ENCODE measurements at places on chromosomes 12 and 14.

DNA sequence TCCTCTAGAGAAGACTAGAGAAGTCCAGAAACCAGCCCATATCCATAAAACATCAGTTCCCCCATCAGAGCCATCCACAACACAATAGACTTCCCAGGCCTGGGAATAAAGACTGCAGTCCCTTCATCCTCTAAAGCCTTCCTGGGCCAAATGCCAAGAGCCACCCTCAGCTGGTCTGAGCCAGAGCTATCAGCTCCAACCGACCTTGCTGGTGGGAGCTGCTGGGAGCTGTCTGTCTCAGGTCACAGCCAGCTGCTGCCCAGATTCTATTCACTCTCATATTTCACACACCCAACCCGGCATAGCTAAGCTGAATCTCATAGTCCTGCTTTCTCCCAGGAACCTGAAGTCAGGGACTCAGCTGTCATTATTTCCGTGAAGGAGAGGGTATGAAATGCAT is 10.9 kb upstream of the TFCP2 start:
- no peak for DNase-seq

DNA sequence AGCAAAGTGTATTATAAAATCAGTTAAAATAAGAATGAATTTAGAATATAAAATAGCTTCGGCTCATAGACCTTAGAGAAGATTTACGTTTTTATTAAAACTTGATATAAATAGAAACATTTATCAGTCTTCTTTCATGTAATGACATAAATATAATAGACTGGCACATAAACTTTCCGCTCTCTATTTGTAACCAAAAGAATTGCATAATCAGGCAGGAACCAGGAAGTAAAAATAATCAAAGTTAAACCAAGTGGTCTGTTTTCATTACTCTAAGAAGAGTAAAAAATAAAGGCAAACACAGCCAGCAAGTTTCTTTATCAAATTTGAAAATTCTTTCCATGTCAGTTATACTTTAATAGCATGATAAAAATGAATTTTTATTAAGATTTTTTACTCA is 46.3 kb upstream of the ATP2A2 start:
- no peak for DNase-seq

GRCh38 chr14:36660736-36661505 is 739 bp upstream of the PAX9 start:
- DNase-seq: no peak

- no peak for DNase-seq
Measured at GRCh38 chr12:19036673-19037357, 92.7 kb upstream of the PLEKHA5 start.

- no peak for DNase-seq
Measured at GRCh38 chr12:70691018-70691672, 53.9 kb upstream of the PTPRB start.

- DNase-seq: no peak
Measured at GRCh38 chr14:53510281-53510912, 357.3 kb upstream of the DDHD1 start.

DNA sequence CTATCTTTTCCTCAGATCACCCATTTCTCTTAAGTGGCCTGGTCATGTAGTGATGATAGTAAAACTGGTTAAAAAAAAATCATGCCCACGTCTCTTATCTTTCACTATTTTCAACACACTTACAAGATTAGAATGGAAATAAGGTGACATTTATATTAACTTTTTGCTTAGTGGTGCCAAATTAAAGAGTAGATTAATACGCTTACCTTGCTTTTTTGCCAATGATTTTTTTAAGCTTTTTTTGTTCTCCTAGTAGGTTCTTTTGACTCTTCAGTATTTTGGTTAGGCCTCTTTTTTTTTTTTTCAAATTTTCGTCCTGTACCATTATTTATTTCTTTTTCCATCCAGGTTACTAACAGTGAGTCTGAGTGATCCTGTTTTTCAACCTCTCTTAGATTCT is 147.9 kb downstream of the PTCSC3 start:
- DNase-seq: no peak

DNA sequence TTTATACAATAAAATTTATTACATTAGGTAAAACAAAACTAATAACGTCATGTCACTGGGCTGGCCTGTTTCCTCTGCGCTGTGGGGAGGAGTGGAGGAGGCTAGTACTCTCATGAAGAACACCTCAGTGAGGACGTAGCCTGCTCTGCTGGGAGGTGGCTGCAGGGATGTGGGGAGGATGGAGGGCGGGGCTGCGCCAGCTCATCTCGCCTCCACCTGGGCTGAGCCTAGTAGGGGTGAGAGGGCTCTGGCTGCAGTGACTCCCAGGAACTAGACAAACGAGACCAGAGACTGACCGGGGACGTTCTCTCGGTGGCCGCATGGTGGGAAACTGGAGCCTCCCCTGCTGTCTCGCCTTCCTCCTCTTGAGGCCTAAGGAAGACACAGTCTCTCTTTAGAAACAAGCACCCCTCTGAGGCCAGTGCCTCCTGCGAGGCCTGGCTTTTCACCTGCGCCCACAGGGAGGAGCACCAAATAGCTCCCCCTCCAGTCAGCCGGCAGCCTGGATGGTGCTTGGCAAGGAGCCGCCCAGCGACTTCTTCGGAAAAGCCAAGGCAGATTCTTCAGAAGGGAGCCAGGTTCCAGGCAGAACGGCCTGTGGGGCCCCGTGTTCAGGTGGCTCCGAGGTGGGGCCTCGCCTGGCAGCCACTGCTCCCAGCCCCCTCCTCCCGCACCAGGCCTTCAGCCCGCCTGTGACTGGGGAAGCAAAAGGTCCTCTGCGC is 62.4 kb downstream of the PLEKHG3 start:
- no peak for DNase-seq

DNA sequence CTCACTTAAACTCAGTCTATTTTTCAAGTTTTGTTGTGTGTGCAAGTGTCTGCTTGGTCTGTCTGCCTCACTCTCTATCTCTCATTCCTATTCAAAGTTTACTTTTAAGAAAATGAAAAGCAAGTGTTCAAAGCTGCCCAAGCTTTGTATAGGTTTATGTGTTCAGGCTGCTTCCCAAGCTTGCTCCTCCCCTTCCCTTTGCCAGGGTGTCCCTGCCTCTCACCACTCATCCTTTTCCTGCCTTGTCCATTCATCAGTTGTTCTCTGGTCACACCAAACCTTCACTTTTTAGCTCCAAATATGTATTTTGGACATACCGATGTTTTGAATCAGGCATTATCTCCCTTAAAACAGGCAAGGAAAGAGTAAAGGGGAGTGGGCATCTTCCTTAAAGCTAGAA is 41.3 kb downstream of the STK38L start:
- no peak for DNase-seq

GRCh38 chr12:7161811-7162210 is 27.7 kb upstream of the PEX5 start:
- DNase-seq: no peak

GRCh38 chr12:64218597-64218996 is 3.5 kb downstream of the KICS2 start:
- DNase-seq: no peak

- DNase-seq: no peak
Measured at GRCh38 chr12:11171969-11172675, 1.1 kb downstream of the SMIM10L1 start.

DNA sequence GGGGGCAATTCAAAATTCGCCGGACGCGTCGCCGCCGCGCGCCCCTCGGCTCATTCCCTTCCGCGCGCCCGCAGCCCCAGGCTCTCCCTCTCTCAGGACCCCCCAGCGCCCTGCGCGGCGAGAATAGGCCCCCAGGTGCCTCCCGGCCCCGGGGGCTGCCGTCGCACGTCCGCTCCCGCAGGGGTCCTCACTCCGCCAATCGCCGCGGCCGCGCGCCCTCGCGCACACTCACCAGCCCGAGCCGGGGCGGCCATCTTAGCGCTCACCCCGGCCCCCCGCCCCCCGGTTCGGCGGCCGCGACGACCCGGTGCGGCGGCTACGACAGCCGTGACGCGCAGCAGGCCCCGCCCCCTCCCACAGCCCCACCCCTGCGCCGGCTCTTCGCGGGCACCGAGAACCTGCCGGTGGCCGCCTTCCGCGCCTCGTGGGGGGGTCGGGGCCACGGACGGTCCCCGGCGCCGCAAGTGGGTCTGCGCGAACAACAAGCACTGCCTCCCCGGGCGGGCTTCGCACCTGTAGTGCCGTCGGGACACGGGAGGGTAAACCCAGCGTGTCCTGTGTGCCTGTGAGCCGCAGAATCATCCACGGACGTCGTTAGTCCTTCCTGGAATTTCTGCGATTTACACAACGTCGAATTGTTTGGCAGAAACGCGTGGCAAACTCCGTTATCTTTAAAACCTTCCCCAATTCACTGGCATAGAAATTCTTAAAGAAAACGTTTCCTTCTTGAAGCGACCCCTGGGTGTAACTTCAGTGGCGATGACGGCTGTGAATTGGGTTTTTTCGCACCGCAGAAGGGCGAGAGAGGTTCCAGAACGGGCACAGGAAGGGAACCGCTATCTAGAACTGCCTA is 2.5 kb downstream of the USP44 start:
- DNase-seq: peak; percentile 35

DNA sequence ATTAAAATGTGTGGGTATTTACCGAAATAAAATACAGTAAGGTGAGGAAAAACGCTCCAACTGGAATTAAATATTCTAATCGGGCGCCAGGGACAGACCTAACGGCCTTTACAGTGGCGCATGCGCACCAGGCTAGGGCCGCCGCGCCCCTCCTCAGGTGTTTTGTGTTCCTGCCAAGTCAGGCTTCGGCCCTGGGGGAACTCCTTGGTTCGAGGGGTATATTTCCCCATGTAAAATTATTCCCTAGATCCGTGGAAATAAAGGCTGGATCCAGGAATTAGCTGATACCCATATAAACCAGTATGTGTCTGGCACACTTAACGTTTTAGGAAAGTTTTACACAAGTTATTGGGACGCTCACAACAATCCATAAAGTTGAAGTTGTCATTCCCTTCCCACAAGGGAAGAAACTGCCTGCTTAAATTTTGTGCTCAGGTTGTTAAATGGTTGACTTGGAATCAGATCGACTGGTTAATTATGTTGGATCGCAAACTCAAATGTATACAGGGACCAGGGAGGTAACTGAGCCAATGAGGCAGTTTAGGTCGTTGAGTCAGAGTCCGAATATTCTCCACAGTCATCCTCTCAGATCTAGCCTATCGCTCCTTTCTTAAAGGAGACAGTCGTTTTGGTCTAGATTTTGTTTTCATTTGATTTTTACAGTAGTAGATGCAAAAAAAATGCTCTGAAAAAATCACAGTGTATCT is 621 bp upstream of the ANAPC7 start:
- peak; percentile 55 for DNase-seq
